ENCODE measurements at places on chromosomes 5 and 9.

- no peak for DNase-seq
These were observed 146.1 kb upstream of the RANBP3L start for GRCh38 chr5:36447776-36448175.

DNA sequence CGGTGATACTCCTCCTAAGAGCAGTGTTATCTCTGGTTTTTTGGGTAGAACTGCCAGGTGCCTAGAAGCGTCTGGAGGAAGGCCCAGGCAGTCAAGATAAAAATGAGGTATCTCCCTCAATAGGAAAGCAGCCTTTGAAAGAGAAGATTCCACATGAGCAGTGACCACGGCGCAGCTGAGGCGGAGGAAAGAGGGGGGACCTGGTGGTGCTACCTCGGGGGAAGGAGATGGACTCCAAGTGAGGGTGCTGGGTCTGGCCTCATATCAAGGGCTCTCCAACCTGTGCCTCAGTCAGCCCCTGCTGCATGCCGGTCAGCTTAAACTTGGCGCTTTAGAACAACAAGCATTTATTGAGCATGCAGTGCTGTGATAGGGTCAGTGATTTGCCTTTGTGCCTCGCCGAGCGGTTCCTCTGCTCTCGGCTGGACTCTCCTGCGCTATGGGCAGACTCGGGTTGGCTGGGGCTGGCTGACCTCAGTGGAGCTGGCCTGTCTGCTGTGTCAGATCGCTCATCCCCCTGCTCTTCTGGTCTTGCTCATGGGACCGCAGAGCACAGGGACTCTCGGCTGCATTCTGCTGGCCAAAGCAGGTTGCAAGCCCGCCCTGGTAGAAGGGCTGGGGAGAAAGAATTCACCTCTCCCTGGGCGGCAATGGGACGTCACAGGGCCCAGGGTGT lies 121.1 kb upstream of the IRX4 start:
- DNase-seq = no peak

DNA sequence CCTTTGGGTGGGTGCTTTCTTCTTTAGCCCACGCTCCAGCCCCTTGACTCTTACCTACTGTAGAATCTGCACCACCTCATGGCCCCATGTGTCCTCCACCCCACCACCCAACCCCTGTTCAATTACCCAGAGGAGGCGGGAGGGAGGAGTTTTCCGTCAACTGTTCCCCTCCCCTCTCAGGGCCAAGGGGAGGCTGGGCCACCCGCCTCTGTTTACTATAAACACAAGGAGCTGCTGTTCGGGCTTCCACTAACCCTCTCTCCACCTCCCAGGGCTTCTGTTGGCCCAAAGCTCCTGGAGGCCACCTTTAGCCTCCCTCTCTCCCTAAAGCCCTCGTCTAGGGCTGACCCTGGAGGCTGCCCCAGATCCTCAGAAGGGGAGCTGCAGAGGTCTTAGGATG lies 59.2 kb downstream of the FOXI1 start:
- DNase-seq = no peak

- DNase-seq = no peak
These were observed 232.8 kb upstream of the ZNF608 start for GRCh38 chr5:124979251-124979650.

- DNase-seq = no peak
These were observed 100.7 kb downstream of the SH3TC2 start for GRCh38 chr5:148962200-148962550.

DNA sequence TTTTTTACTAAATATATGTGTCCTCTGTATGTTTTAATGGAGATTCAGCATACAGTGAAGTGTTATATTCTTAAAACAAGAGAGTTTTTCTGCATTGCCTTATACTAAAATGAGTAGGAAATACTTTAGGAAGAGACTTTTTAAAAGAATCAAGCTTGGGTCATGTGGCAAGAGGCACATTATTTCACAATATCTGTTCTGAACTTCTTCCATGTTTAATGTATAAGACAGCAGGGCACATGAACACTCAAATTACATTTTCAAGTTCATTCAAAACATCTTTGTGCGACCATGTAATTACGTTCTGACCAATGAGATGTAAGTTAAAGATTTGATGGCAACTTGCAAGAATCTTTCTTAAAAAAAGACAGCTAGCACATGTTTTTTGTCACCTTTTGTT lies 1055.9 kb downstream of the NR2F1-AS1 start:
- no peak for DNase-seq

DNA sequence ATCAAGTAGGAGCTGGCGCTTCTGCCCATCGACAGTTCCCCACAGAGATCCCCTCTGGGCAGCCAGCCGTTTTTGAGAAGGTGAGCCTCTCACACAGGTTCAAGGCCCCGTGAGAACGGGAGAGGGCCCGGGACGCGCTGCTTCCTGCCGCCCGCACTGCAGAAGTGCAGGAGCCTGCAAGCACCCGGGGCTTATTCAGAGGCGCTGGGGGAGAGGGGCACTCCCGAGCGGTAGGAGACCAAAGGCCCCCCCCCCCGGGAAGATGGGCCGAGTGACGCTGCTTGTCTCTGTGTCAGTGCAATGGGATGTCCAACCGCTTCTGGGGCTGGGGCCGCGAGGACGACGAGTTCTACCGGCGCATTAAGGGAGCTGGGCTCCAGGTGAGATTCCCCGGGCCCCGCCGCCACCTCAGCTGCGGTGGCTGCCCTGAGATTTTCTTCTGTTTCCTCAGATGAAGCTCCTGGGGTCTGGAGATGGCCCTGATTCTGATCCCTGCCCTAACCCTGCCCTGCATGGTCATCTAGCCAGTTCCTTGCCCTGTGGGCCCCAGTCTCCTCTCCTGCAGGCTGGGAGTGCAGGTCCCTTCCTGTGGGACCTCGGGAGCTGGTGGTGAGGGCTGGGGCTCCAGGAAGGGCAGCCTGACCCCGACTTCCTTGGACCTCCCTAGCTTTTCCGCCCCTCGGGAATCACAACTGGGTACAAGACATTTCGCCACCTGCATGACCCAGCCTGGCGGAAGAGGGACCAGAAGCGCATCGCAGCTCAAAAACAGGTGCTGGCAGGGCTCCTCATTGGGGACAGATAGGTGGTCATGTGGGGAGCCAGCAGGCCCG lies 8.5 kb downstream of the B4GALT7 start:
- DNase-seq = no peak

- DNase-seq = no peak
These were observed 59.7 kb downstream of the CARTPT start for GRCh38 chr5:71778678-71779276.

DNA sequence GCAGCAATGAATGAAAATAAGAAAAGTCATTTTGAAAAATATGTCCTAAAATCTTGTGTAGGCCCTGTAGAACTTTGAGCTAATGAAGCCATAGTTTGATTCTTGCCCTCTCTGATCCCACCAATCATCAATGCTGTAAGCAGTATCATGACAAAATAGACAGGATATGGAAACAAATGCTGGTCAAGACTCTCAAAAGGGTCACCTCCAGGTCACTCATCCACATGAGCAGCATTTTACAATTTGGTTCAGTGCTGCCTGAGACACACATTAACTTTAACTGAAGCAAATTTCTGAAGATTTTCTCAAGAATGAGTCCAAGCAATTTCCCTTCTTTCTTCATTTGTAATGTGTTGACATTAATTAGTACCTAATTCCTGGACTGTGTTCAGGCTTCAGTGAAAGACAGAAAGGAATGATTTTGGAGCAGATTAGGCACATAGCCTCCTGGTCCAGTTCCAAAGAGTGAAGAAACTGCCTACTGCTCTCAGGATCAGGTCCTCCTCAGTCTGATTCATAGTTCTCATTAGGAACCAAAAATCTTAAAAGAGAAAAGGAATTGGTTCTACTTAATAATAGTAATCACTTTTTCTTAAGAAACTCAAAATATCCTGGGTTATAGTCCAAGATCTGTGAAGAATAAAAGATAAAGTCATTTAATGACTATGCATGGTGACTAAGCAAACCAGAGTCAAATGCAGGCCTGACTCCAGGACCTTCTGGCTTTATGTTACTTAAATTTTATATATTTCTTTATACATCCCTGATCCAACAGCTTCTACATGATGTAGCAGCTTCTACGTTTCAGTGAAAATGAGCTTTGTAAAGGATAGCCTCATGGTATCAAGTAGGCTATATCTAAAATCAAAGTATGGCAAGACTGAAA lies 192.1 kb upstream of the RGMB start:
- no peak for DNase-seq

DNA sequence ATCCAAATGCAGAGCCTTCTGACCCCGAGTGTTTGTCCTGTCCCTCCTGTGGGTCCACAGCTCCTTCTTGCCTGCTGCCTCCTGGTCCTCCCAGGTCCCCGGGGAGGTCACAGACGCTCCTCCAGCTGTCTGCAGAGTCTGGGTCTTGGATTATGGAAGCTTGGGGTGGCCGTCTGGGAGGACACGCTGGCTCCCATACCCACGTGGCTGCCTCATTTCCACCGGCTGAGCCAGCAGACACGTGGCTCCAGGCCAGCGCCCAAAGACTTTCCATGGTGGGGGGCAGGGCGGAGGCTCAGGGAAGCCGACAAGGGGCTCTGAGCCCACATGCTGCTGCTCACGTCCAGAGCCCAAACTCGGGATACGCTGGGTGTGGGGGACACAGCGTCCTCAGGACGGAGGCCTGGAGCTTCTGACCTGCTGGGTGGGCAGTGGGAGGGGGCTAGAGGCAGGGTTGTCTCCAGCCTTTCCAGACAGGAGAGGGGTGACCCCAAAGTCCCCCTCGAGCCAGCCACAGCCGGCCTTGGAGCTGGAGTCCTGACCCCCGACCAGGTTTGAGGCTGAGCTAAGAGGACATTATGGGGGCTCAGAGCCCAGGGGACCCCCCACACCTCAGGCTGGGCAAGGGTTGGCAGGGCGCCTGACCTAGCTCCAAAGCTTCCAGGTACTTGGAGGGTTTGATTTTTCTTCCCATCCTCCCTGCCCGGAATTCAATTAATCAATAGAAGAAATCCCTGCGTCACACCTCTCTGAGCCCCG lies 24.2 kb upstream of the RNU6ATAC start:
- no peak for DNase-seq

- DNase-seq = no peak
These were observed 19.6 kb upstream of the ZCCHC7 start for GRCh38 chr9:37100741-37101140.

DNA sequence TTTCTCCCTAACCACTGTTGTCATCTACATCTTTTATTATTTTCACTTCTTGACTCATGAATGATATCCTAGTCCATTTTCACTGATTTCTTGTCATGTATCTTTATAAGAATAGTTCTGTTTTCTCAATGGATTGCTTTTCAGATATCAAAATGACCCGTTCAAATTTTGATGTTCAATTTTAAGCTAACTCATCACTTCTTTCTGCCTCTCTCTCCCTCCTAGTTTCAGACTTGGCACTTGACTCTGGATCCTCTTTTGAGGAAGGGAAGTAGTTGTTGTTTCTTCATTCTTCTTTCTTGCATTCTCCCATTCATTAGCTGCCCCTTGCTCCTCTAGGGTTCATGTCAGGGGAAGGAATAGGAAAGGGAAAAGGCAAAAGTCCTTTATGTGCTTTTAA lies 23.7 kb downstream of the CSNK1G3 start:
- no peak for DNase-seq

DNA sequence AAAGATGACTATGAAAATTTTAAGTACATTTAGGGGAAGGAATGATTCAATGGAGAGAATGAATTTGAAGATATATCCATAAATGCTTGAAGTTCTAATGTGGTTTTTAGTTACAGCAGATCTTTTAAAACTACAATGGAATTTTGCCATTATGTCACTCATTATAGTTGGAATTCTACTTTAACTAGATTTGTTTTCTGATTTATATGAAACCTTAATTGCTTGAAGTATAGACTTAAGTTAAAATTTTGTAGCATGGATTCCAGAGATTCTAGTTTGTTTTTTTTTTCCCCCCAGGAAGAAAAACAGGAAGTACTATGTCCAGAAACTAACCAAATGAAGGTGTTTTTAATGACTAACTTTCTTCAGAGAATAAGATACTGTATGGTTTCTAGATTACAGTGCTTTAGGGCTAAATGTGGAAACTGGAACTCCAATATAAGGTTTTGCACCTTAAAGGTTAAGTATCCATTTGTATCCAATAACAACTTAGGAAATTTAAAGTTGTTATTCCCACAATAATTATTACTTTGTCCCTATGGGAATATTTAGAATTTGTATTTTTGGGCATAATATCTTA lies 70.3 kb downstream of the ZSWIM6 start:
- DNase-seq = no peak

DNA sequence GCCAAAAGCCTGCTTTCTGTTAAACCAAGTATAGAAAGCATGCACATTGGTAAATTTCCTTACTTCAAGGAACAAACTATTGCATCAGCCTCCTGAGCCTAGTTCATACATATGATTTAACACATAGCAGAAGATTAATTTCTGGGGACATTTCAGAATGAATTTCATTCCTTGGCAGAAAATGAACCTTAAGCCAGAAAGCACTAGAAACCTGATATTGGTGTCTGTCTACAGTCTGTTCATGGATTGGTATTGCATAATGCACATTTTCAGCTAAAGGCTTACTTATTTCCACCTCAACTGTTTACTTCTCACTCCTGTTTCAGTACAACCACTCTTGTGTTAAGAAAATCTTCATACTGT lies 1471.8 kb upstream of the NUDT12 start:
- DNase-seq = no peak

DNA sequence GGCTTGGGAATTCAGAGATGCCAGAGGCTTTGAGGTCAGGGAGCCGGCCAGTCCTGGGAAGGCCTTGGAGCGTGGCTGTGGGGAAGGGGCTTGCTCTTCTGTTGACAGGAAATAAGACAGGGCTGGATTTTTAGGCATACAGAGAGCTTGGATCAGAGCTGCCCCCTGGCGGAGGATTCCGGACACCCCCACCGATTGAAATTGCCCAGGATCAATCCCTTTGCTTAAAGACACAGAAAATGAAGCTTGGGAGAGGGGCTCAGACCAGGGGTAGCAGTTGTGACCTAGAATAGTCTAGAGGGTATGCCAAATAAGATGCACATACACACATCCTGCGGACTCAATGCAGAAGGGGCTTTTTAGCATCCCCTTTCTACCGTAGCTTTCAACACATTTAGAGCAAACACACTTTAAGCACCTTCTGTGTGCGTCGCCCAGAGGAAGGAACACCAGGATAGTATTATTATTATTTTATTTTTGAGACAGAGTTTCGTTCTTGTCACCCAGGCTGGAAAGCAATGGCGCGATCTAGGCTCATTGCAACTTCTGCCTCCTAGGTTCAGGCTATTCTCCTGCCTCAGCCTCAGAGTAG lies 1.7 kb upstream of the NTMT1 start:
- peak; percentile 73 for DNase-seq

DNA sequence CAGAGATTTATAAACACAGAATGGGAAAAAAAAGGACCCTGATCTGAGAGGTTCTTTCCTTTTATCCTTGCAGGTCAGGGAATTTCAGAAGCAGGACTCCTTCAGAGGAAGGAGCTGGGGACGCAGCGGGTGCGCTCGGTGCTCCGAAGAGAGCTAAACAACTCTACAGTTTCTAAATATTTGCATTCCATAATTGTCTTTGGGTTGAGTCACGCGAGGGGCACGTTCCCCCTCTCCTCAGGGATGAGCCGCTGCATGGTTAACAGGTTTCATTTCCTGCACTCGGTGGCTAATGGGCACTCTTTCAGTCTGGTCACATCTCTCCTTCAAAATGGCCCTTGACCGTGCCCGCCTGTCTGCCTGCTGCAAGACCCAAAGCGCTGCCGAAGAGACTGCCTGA lies 165.0 kb upstream of the HMHB1 start:
- DNase-seq = no peak

Data from D721Med (cell line).